Amygdala (tissue), 56 donors: ENCODE measurements at places on chromosomes 2 and 18.

DNA sequence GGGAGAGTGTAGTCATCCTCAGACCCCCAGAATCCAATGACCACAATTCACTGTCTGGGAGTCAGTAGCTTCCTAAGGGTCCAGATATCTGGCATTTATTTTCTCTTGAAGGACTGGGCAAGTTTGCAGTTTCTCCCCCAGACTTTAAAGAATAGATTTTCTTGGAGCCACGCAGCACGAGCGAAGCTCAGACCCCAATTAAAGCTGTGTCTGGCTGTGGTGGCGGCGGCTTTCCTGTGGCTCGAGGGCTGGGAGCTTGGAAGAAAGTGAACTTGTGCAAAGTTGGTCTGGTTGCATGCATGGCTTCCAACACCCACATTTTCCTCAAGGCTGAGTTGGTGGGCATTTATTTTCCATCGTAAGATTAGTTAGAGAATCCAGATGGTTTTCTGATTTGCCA is 105.0 kb downstream of the ACKR3 start:
- DNase-seq, result no peak

- no peak for DNase-seq
These were observed 2.8 kb upstream of the CFAP221 start for GRCh38 chr2:119541476-119541875.

- no peak for DNase-seq
These were observed 64.8 kb upstream of the RALBP1 start for GRCh38 chr18:9410515-9410914.

DNA sequence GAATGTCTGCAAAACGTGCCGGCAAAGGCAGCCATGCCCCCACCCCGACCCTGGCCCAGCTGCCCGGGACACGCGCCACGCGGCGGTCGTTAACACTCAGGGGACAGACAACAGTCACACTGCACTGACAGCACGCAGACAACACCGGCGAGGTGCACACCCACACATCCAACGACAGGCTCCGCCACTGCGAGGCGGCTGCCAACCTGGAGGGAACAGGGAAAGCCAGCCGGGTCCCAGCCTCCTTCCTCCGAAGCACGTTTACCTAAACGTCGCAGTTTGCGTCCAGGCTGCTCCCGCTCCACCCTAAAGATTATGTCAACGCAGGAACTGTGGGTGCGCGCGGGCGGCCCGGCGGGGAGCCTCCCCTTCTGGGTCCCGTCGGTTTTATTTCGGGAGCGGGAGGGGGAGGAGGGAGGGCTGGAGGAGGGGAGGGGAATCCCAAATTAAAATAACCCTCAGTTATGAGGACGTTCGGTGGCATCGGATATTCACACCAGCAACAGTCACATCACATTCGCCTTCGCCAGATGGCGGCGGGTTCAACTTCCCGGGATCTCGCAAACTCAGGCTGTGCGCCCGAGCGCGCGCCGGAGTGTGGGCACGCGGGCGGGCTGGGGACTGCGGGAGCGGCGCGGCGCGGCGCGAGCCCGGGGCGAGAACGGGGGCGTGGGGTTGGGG is 644 bp downstream of the PTGR3 start:
- peak; percentile 27 for DNase-seq

- no peak for DNase-seq
These were observed 50.7 kb downstream of the LIPG start for GRCh38 chr18:49612515-49613033.

GRCh38 chr2:28613186-28613585 is 117.3 kb downstream of the PLB1 start:
- DNase-seq, result no peak

GRCh38 chr2:161570424-161571050 is 53.7 kb upstream of the SLC4A10 start:
- DNase-seq, result no peak

GRCh38 chr2:239278941-239279365 is 121.9 kb downstream of the HDAC4 start:
- DNase-seq, result no peak

- DNase-seq, result no peak
These were observed 65.2 kb downstream of the C2orf76 start for GRCh38 chr2:119301413-119301812.

DNA sequence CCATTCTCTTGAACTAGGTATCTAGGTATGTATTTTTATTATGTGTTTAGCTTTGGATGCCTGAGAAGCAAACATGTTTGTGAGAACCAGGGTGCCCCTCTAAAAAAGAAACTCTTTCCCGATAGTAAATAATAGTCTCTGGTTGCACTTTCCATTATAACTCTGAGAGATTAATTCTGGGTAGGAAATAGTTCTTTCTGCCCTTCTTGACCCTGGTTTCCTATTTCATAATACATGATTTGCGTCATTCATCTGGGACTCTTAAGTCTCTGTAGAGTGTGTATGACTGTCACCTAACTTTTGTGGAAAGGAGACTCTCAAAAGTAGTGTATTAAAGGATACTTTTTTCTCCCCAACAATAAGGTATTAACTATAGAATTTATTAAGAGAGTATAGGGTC is 31.5 kb downstream of the ACSL3 start:
- DNase-seq, result no peak

- DNase-seq, result no peak
These were observed 86.4 kb downstream of the AP1S3 start for GRCh38 chr2:223751012-223751411.

GRCh38 chr2:216016581-216016980 is 3.2 kb upstream of the MREG start:
- DNase-seq, result no peak

- DNase-seq, result no peak
These were observed 58.2 kb upstream of the HDAC4 start for GRCh38 chr2:239459056-239459455.

DNA sequence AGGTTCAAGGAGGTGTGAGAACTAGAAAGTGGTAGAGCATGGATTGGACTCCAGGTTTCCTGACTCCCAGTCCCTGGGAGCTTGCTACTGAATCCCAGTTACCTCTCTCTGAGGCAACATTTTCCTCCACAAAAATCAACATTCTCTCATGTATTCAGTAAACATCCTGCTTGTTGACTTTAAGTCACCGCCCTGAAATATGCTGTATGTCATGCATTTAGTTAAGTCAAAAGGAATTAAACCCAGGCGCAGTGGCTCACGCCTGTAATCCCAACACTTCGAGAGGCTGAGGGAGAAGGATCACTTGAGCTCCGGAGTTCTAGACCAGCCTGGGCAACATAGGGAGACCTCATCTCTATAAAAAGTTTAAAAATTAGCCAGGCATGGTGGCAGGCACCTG is 3.8 kb downstream of the MATN3 start:
- no peak for DNase-seq

DNA sequence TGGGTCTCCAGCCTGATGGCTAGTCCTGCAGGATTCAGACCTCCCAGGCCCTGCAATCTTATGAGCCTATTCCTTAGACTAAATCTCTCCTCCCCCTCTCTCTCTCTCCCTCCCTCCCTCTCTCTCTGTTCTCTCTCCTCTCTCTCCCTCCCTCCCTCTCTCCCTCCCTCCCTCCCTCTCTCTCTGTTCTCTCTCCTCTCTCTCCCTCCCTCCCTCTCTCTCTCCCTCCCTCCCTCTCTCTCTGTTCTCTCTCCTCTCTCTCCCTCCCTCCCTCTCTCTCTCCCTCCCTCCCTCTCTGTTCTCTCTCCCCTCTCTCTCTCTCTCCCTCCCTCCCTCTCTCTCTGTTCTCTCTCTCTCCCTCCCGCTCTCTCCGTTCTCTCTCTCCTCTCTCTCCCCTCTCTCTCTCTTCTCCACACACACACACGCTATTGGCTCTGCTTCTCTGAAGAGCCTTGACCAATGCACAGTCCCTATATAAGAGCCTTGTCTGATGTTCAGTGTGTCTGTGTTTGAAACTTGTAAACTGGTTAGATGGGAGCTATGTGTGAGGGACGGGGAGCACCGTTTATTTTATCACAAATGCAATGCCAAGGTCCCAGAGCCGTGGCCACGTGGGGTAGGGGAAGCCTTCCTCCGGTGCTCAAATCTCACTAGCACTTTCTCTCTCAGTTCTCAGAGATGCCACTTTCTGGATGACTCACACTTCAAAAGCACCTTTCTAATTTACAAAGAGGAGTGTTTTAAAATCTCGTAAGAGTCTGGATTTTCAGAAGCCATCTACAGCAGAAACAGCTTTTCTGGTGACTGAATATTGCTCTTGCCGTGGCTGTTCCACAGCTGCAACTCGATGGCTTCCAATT is 9.4 kb upstream of the PRLH start:
- DNase-seq, result no peak

- no peak for DNase-seq
These were observed 84.2 kb upstream of the STPG4 start for GRCh38 chr2:47239119-47239969.

GRCh38 chr2:109409321-109410038 is 204.3 kb downstream of the SEPTIN10 start:
- DNase-seq, result peak; percentile 18

DNA sequence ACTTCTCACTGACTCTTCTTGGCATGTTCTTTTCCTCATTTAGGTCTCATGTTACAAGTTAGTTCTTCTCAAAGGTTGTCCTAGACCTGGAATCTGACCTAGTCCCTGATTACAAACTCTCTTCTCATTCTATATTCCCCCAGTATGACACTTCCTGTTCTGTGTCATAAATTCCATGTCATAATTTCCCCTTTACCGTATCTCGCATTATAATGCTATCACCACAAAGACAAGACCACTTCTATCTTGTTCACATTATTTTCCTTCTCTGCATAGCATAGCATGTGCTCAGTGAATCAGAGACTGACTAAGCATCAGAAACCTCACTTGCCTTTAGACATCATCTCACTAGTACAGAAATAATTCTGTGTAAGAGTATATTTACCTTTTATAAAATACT is 63.6 kb upstream of the CAVIN2 start:
- no peak for DNase-seq

GRCh38 chr2:230326453-230327417 is at the start of gene SP140L:
TSS of gene SP140L (plus strand) at chr2:230327193. CDS start at chr2:230327270, 77 bp downstream.
- DNase-seq, result no peak

DNA sequence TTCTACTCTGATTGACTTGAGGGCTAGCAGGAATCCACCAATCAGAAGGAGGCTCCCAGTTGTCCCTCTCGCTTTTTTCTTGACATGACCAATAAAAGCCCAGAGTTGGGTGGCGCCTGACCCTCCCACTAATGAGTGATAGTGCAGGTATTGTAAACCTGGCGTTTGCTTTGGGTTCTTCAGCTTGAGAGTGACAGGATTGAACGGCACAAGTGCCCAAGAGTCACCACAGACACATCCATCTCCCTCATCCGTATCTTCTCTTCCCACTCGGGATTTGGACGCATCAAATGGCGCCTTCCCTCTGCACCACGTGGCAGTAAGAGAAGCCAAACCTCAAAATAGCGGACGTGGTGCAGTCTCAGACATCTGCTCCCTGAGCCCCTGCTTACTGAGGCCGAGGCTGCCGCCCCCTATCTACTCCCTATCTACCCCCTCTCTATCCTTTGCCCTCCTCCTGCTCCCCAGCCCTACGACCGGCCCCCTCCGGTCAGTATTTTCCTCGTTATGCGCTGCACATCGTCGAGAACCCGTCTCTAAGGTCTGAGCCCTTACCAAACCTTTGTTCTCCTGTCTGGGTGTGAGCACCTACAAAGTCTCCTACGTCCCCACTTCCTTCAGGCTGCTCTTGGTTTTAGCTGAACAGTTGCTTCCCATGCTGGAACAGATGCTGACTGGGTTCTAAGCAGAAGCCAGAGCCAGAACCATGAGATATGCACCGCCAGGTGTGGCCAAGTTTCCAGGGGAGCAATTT is 881 bp upstream of the FAM161A start:
- DNase-seq, result peak; percentile 93

DNA sequence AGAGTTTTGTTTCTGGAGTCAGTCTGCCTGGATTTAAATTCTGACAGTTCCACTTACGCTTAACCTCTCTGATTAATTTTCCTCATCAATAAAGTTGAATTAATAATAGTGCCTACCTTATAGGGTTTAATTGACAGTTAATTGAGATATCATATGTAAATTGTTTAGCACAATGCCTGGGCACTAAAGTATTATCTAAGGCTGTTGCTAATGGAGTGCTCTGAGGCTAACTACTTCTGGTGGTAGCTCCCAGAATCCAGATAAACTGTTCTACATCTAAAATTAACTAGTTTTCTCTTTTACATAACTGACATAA is 185.6 kb upstream of the STON1 start:
- DNase-seq, result no peak

GRCh38 chr18:7452331-7452730 is 114.8 kb upstream of the PTPRM start:
- DNase-seq, result no peak

DNA sequence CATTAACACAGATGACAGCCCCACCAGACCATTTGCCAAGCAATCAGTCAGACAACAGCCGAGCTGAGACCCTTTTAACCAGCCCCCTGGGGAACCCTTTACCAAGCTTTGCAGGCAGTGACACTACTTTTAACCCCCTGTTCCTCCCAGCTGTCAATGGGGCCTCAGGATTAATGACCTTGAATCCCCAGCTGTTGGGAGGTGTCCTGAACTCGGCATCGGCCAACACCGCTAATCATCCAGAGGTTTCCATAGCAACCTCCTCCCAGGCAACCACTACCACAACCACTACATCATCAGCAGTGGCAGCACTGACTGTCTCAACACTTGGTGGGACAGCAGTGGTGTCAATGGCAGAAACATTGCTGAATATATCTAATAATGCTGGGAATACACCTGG is 160.9 kb upstream of the EPC2 start:
- no peak for DNase-seq

- DNase-seq, result no peak
These were observed 137.5 kb downstream of the NDUFA10 start for GRCh38 chr2:239887604-239888003.

- no peak for DNase-seq
These were observed 249.0 kb downstream of the CDH20 start for GRCh38 chr18:61582202-61582710.

DNA sequence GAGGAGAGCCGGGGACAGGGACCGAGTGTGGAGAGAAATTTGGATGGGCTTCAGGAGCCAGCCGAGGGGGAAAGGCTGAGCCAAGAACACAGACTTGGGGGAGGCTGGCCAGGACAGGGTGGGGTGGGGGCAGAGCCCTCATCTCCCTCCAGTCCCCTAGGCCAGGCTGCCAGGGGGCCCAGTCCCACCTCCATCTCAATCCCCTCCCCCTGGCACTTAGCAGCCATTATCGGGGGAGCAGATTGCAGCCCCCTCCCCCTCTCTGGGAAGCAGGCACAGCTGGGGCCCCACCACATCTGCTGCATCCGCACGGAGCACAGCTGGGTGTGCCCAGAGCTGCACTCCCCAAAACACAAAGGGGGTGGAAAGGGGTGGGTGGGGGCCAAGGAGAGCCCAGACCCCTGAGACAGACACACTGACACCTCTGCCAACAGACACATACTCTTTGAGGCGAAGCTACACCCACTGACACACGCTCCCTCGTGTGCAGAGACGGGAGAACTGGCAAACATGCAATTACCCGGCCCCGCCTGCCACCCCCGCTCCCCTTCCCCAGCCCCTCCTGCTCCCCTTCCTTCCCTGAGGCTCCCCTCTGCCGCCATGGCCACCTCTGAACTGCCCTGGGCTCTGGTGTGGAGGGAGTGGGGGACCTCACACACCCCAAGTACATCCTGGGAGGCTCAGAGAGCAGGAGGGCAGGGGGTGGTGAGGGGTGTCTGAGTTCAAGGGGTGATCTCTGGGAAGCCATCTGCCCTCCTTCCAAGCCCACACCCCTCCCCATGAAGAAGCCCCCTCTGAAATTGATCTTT is 5.1 kb upstream of the ASIC4 start:
- no peak for DNase-seq

GRCh38 chr2:237597196-237598145 is 6.9 kb upstream of the RAB17 start:
- DNase-seq, result no peak
